NCI-H1092 (cell line): ENCODE measurements at places on chromosomes 11 and 22.

DNA sequence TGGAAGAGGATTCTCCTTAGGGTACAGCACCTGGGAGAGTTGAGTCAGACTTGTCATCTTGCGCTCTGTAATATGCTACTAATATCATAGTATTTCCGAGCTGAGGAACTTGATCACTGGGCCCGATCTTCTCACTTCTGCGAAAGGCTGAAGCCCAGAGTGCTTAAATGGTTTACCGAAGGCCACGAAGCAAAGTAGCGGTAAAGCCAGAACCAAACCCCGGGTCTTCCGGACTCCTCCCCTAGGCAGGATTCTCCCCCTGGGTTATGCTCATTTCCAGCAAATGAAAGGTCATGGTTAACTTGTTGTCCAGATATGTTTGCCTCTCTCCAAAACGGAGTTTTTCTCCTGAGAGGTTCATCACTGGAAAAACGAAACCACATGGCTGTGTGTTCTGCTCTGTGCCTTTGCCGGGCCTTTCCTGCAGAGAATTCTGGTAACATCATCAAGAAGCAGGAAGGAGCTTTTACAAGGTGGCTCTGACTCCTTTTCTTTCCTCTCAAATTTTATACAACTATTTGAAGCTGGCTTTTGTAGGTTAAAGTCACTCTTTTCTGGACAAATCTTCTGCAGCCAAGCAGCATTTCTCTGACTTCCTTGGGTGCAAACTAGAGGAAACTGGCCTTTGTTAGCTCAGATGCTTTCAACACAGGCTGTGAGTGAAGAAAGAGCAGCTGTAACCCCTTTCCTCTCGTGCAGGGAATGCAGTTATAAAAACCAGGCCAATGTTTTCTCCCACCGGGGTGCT lies 35.5 kb downstream of the UBASH3B start:
- DNase-seq = no peak

- no peak for DNase-seq
These were observed 230.6 kb downstream of the SOX6 start for GRCh38 chr11:16125796-16126195.

DNA sequence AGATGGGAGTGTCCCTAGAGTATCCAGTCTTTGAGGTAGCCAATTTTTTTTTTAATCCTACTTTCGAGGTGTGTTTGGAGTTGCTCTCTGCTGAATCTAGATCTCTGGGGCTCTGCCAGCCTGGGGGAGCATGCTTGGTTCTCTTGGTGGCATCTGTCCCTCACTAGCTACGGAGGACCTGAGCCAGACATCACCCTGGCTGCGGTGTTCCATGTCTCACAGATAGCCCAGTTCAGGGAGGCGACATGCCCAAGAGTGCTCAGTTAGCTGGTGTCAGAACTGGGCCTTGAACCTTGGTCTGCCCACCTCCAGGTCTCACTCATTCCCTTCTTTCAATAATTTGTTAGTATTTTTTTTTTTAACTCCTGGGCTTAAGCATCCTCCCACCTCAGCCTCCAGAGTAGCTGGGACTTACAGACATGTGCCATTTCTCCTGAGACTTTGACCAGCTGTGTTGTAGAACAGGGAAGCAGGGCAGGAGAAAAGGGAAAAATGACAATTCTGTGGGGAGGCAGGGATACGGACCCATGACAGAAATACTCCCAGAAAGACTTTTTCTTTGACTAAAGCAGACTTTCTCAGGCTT lies 621 bp downstream of the HMOX1 start:
- DNase-seq = no peak

GRCh38 chr11:18000760-18001159 lies 12.1 kb downstream of the SERGEF start:
- no peak for DNase-seq

DNA sequence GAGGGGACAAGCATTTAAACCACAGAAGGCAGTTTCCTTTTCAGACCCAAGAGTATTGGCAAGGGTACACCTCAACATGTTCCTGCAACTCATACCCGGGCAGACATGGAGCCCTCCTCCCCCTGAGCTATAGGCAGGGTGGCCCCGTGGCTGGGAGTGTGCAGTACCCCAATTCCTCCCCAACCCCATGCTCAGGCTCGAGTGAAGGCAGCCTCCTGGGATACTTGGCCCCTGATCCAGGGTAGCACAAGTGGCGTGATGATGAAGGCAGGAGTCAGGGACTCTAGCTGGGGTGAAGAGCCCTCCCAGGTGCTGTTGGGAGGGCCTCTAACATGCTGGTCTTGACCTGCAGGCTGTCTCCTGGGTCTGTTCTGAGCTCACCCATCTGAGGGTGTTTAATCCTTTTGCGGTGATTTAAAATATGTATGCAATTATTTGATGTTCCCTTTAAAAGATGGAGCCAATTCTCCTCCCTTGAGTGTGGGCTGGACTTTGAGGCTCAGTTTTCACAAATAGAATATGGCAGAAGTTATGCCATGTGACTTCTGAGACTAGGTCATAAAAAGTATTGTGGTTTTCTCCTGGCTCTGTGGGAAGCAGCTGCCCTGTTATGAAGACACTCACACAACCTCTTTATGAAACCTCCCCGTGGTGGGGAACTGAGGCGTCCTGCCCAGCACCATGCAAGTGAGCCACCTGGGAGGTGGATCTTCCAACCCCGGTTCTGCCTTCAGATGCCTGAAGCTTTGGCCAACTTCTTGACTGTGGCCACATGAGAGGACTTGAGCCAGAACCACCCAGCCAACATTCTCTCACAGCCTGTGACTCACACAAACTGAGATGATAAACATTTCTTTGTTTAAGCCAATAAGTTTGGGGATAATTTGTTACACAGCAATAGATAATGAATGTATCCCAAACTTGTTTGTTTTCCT lies 54.7 kb upstream of the NECTIN1 start:
- no peak for DNase-seq

GRCh38 chr22:37220543-37220981 lies 8.3 kb upstream of the SSTR3 start:
- DNase-seq = no peak

GRCh38 chr11:13228572-13228971 lies 49.0 kb upstream of the BMAL1 start:
- DNase-seq = no peak

GRCh38 chr11:62456630-62457029 lies 37.8 kb downstream of the SCGB1A1 start:
- no peak for DNase-seq
